Lower lobe of right lung (tissue), 2 donors: ENCODE measurements at places on chromosomes 6 and 20. TPM values are rescaled to one million over a fixed set of nuclear protein-coding genes. Genes with fewer than 3 reads are reported as not detected.

Gene KCNG1
- not detected for total RNA-seq

DNA sequence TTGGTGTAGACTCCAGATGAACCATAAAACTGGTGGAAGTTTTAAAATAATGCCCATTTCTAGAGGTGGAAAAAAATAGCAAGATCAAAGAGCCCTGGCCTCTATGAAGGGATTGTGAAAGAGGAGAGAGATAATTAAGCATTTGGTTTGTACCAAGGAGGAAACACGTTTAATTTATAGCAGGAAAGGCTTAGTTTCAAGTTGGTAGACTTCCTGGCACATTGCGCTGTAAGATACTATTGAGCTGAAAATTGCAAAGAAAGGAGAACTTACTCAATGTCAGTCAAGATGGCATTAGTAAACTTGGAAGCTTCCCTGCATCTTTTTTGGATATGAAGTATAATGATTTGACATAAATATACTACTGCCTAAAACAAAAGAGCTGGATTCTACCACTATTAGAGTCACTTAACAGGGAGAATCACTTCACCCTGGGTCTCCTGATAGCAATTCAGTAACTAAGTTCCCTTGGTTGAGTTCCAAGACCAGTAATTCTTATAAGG lies 24.4 kb downstream of the MARCKS start:
- no peak for DNase-seq

DNA sequence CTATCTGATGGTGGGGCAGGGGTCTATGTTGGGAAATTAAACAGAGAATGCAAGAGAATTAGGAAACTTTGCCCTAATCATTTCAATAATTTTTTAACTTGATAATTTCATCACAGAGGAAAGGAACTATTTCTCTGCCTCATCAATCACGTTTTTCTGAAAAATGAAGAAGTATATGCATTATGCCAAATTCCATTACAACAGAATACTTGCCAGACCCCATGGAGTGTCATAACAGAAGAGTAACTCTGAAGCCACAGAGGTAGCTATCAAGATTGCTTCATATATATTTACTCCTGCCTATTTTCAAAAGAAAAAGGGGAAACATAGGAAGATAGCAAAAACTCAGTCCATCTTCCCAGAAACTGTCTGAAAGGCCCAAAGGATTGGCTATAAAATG lies 5.7 kb upstream of the USP49 start:
- no peak for DNase-seq

DNA sequence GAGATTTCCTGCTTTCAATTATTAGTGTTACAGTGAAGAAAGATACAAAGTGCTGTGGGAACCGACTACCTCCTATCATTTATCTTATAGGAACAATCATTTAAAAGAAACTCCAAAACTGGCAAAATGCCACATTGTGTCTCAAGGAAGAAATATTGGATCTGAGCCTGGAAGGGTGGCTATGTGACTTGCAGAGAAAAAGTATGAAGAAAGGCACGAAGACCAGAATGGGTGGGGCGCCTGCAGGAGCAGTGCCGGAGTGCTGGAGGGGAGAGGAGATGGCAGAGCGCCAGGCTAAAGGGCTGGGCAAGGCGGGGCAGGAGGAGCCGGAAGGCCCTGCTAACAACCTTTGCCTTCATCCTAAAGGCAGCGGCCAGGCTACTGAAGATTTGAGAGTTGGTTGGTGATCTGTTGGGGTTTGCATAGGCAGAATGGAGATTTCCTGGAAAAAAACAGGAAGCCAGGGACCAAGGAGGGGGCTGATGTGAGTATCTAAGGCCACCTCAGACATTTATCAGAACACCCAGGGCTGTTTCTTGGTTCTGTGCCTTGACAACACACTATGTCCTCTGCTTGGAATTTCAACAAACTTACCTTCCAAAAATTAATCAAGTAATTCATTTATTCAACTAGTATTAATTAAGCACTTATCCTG lies 125.6 kb downstream of the MAFB start:
- peak; percentile 86 for DNase-seq

- no peak for DNase-seq
These were observed 602 bp downstream of the TGM6 start for GRCh38 chr20:2381303-2381702.

GRCh38 chr20:3803854-3804253 lies 7.7 kb downstream of the CDC25B start:
- DNase-seq: peak; percentile 41

- DNase-seq: no peak
These were observed 15.1 kb downstream of the KIF13A start for GRCh38 chr6:17972074-17972952.

Gene EPB41L1
- total RNA-seq: 68.9 TPM
